ENCODE measurements at places on chromosomes 4 and X.
A peak's percentile ranks its signal among the peaks of the same experiment; 100 is the strongest.

DNA sequence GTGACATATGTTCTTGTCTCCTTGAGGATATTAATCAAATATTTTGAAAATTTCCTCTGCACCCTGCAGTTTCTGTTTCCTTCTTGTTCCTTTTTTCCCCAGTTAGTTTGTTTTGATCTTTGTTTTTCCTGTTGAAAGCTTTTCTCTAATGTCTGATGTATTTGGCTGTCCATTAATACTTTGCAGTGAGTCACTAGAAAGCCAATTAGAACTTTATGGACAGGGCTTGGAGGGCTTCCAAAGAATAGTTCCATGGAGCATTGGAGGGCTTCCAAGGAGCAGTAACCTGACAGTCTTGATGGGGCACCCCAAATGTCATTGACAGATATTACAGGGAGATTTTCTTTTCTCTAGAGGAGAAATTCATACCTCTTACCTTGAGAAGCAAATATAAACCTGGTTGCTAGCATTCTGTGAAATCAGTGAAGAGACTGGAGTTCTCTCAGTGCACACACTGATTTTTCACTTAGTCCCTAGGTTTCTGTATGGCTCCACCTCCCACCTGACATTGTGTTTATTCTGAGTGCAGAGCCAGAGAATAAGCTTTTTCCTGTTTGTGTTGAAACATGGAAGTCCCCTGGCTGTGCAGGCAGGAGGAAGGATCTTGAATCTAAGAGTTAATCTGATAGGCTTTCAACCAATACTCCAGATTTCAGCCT, 26.5 kb downstream of the SPARCL1 start:
- DNase-seq, result no peak

- DNase-seq, result no peak
These were observed 466.9 kb downstream of the MID1IP1 start for GRCh38 chrX:39268207-39268606.

- DNase-seq, result peak; percentile 56
These were observed 32.7 kb upstream of the AMBN start for GRCh38 chr4:70559211-70559830.

GRCh38 chr4:2746891-2747695, 9.0 kb downstream of the TNIP2 start:
- DNase-seq, result no peak
